Activated CD4-positive, CD25-positive, alpha-beta regulatory T cell (primary cell): ENCODE measurements at places on chromosomes 3 and 15.

- DNase-seq = no peak
Measured at GRCh38 chr3:129622226-129622874, 15.9 kb upstream of the PLXND1 start.

- no peak for DNase-seq
Measured at GRCh38 chr3:183287301-183287971, 34.4 kb downstream of the B3GNT5 start.

- DNase-seq = no peak
Measured at GRCh38 chr3:14538451-14539088, 1.6 kb downstream of the GRIP2 start.

GRCh38 chr15:70033529-70034140, 64.1 kb downstream of the TLE3 start:
- DNase-seq = no peak

DNA sequence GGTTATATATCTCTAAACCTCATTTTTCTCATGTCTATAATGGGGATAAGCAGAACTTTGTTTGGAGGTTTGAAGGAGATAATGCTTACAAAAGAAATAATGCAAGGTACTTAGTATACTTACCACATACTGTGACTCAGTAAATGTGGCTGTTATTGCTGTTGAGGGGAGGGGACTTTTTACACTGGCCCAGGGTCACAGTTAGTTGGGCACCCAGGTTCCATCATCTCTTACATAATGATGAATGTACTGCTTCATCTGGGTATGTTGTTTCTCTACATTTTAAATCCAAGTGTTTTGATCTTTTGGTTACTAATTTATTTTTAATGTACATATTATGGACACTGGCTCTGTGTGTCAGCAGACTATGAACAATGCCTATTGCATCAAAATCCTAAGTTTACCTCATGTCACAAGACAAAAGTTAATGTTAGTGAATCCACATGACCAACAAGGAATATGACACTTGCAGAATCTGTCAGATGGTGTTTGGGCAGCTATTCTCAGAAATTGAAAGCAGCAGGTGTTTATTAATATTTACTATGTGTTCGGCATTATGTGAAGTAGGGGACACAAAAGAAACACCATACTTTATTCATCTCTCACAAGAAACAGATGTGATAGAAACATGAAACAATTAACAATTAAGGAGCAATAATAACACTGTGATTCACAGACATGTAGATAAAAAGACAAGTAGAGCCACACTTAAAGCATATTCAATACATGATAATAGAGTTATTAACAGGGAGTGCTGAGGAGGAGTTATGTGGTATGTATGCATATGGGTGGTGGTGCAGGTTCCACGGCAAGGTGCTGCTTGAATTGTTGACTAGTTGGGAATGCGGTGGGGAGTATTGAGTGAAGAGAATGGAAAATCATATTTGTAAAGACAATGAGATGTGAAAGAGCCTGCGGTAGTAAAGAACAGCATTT, 109.7 kb downstream of the GALK2 start:
- DNase-seq = no peak

GRCh38 chr15:63928185-63928842, 94.6 kb upstream of the HERC1 start:
- no peak for DNase-seq

GRCh38 chr3:109683746-109684145, 346.4 kb upstream of the DPPA4 start:
- no peak for DNase-seq

- no peak for DNase-seq
Measured at GRCh38 chr3:46422617-46423016, 15.6 kb downstream of the CCRL2 start.

- no peak for DNase-seq
Measured at GRCh38 chr15:80695911-80696661, 976 bp downstream of the ABHD17C start.

DNA sequence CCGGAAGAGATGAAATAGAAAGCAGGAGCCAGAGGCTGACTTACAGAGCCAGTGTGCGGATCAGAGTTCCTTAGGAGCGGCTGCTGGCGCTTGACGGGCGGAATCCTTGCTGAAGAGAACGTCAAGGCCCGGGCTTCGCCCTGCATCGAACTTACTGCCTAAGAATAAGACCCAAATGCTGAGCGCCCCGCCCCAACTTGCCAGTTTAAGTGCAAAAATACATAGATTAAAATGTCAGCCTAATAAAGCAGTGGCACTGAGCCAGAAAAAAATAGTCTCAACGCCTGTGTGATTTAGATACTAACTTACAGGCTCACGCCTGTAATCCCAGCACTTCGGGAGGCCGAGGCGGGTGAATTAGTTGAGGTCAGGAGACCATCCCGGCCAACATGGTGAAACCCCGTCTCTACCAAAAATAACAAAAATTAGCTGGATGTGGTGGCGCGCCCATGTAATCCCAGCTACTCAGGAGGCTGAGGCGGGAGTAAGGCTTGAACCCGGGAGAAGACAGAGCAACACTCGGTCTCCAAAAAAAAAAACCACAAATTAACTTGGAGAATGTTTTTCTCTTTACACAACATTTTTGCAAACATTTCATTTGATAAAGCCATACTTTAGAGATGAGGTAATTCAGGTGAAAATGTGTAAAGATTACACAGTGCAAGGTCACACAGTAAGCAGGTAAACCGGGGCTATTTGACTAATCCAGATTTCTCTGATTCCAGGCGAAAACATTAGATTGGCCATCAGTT, 1.2 kb upstream of the UBP1 start:
- peak; percentile 30 for DNase-seq

GRCh38 chr3:120394347-120394746, 45.2 kb upstream of the LRRC58 start:
- no peak for DNase-seq

- DNase-seq = no peak
Measured at GRCh38 chr3:76293856-76294255, 508.5 kb upstream of the ZNF717 start.

DNA sequence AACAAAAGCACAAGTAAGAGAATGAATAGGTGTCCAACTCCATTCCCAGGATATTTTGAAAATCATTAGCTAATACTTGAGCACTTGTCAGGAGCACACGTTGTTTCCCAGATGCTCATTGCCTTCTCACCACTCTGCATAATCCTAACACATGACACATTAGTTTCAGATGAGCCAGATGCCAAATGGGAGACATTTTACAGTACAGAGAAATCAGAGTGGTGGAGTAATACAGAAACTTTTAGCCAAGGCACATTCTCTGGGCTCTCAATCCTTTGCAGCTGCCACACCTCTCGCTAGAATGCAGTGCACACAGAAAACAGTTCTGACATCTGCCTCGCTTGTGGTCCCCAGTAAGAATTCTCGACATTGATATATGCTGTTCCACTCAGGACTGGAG, 76.6 kb downstream of the P3H2 start:
- no peak for DNase-seq

DNA sequence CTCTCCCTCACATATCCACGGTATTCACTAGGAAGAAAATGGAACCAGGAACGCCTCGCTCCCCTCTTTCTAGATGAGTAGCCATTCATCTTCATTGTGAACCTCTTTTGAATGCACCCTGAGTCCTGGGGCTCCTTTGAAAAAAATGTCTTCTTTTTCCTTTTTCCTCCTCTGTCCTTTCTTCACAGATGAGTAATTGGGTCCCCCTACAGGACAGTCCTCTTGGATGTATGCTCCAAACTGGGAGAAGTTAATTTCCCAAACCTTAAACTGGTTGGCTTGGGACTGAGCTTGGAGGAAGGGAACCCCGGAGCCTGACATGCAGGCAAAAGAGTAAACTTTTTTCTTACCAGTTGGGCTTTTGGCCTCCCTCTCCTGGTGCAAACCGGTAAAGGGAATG, 108.8 kb downstream of the DPH6 start:
- no peak for DNase-seq

GRCh38 chr3:115720983-115721382, 97.7 kb downstream of the GAP43 start:
- no peak for DNase-seq

DNA sequence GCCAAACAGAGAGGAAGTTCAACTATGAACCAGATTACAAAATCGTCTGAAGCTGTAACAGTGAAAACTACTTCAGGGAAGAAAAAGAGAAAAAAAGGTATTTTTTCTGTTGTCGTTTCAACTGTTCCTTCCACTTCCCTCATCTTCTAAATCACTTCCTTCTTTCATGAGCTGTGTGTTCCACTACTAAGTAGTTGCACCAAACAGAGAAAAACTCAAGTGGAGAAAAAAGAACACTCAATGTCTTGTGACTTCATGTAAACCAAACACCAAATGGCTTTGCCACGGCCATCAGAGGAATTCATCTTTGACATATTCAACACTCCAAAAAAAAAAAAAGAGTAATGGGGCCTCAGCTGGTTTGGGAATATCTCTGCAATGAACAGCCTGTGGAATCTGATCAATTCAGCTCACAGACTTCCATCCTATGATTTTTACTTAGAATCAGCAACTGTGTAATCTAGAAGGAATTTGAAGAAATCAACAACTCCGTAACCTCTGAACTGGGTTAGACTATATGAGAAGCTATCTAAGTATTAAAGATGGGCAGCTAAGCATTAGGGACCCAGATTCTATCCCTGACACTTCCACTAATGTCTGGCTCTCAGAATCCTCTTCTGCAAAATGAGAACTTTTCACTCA, 47.5 kb upstream of the RNF7 start:
- no peak for DNase-seq

GRCh38 chr3:103873021-103873420, 1438.2 kb downstream of the ZPLD1 start:
- DNase-seq = no peak

- no peak for DNase-seq
Measured at GRCh38 chr3:128050597-128050996, 1.6 kb upstream of the SEC61A1 start.

GRCh38 chr15:63086947-63087346, 34.7 kb upstream of the LACTB start:
- DNase-seq = no peak

- no peak for DNase-seq
Measured at GRCh38 chr15:41011055-41011815, 58.0 kb downstream of the CHAC1 start.

DNA sequence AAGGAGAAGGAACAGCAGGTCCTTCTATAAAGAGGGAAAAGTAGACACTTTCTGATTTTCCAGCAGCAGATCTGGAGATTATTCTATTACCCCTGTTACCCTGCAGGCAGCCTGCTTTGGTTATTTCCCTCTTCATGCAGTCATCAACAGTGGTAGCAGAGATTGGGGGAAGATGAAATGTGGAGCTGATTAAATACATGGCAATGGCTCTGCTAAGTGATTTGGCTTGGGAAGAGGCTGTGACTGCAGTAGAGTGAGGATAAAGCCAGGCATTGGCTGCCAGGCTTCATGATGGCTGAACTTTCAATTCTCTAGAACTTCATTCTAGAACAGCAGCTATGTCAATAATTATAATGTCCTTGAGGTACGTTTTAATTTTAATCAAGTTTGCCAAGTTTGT, 29.1 kb downstream of the PTX3 start:
- DNase-seq = no peak

GRCh38 chr3:46948830-46949671, 27.5 kb downstream of the CCDC12 start:
- DNase-seq = no peak
